ENCODE measurements at places on chromosomes 3 and 15.

DNA sequence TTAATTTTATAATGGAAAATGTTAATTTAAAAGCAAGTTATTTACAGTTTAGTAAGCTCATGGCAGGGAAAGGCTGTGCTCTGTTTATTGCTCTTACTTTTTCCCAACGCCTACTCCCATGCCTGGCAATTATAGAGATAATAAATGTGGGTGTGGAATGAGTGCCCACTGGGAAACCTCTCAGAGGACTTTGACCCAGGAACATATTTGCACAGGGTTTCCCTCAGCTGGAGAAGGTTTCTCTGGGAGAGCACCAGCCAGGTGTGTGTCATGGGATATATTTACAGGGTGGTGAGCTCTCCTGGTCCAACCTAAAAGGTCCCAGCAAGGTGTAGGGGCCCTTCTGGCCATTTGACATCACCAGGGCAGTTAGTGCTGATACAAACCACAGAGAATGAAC lies 27.9 kb downstream of the ZNF710 start:
- DNase-seq, result no peak

GRCh38 chr3:63926309-63926708 lies 14.1 kb upstream of the SCAANT1 start:
- DNase-seq, result no peak

DNA sequence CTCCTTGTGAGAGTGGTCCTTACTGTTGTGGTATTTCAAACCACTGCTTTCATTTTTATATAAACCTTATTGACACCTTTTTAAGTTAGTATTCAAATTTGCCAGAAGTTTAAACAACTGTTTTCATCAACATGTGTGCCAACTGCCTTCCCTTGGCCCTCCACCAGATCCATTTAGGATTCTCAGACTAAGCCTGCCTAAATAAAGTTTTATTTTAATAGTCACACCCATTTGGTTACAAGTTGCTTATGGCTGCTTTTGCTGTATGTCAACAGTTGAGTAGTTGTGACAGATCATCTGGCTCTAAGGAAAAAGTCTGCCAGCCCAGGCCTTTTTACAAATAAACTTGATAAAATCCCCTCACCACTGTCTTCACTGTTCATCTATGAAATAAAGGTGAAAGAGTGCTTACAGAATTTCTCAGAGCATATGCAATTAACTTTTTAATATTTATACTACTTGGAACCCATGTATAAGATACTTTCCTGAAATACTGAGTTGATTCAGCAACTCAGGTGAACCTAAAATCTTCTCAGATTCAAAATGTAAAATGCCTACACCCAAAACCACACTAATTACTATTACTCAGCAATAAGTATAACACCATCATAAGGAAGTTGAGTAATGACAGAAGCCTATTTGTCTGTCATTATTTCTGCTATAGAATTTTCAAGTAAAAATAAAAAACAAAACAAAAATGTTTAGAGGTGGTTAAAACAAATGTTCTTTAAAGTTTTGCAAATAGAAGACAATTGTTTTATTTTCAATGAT lies 35.1 kb downstream of the PEAK1 start:
- DNase-seq, result no peak

GRCh38 chr3:167521006-167521355 lies 47.1 kb upstream of the SERPINI2 start:
- DNase-seq, result no peak

- no peak for DNase-seq
These were observed 424.1 kb upstream of the RBMS3 start for GRCh38 chr3:28856796-28857195.

DNA sequence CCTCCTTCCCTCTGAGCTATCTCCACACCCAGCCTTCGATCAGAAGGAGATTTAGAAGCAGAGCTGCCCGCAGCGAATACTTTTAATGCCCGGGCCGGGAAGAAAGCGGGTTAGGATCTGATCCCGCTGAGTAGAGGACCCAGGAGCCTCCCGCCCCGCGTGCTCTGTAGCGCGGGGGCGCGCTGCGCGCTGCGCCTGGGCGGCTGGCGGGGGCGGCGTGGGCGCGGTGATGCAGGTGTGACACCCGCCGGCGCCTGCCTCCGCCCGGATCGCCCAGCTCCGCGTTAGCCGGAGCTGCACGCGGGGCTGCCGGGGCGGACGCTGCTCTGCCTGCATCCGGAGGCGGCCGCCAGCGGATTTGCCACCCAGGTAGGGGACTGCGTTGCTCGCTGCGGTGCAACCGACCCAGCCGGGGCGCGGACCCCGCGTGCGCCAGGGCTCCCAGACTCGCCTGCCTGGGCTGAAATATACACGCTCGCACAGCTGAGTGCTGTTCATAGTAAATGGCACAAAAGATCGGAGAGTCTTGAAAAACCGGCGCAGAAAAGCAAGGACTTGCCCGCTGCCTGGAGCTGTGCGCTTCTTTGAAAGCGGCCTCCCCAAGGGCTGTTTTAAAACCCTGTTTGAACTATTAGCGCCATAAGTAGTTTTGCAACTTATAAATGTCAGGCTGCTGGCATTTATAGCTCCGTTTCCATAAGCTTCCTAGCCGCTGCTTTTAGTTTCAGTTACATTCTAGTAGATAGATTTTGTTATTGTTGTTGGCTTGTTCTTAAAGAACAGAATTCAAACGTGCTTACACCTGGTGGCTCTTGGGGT lies at the start of gene SV2B:
Gene SV2B, plus strand, starts transcription at position 263 of the 819 bp plus-strand sequence. CDS start 126,007 bp downstream, outside the sequence.
- DNase-seq, result no peak

GRCh38 chr15:88448991-88449461 lies 18.2 kb downstream of the MRPL46 start:
- DNase-seq, result no peak

- DNase-seq, result no peak
These were observed 8.0 kb downstream of the NISCH start for GRCh38 chr3:52463416-52463815.

GRCh38 chr3:158983216-158984099 lies 181.6 kb downstream of the MFSD1 start:
- no peak for DNase-seq

DNA sequence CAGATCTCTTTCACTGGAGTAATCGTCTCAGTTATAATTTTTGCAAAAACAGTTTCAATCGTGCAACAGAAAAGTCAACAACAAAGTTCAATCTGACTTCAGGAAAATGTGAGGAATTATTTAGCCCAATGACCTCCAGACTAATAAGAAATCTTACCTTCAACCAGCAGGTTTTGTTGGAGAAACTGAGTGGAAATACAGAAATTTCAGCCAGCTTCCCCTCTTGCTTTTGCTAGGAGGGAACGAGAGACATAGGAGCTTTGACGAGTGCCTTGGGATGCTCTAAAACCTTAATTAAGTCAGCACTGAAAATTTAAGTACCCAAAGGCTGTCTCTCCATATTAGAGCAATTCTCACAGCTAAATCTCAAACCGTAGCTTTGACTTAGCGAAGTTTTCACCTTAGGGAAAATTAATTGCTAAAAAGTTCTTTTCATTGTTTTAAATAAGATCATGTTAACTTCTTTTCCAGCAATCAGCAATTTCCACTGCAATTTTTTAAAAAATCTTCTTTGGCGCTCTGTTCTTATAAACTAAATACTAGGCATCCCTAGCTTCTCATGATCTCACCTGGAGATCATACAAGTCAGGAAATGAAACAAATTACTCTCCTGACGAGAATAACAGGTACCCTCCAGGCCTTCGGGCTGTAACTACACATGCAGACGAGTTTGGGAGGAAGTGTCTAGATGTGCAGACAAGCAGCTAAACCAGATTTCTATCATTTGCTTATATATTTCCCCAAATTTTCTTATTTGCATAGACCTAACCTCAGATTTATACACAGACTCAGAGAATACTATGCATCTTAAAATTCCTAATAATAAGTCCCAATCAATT lies 250.2 kb downstream of the FAM43A start:
- DNase-seq, result no peak

GRCh38 chr3:30292192-30292893 lies 314.1 kb upstream of the TGFBR2 start:
- peak; percentile 71 for DNase-seq

DNA sequence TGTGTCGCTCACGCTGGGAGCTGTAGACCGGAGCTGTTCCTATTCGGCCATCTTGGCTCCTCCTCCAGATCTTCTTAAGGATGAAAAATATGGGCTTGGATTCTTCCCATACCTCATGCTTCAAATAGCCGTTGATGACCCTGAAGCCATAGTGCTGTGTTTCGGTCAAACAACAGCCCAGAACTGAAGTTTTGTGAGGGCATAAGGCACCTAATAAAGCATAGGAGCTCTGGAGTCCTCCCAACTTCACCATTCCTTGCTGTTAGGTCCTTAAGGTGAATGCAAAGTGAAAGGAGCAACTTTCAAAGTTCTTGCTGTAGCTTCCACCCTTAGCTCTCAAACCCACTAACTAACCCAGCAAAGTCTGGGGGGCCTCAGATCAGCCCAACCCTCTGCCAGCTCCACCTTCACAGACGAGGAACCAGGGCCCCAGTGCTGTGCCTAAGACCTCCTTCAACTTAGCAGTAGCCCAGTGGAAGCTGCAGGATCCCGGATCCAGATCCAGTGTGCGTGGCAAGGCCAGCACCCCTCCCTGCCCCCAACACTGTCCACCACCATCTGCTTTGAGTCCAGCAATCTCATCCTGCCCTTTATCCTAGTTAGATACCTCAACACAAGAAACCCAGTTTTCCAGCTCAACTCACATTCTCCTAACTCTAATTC lies at the start of gene GRK7:
Gene GRK7, plus strand, starts transcription at position 321 of the 663 bp plus-strand sequence. CDS start 14,877 bp downstream, outside the sequence.
- no peak for DNase-seq

DNA sequence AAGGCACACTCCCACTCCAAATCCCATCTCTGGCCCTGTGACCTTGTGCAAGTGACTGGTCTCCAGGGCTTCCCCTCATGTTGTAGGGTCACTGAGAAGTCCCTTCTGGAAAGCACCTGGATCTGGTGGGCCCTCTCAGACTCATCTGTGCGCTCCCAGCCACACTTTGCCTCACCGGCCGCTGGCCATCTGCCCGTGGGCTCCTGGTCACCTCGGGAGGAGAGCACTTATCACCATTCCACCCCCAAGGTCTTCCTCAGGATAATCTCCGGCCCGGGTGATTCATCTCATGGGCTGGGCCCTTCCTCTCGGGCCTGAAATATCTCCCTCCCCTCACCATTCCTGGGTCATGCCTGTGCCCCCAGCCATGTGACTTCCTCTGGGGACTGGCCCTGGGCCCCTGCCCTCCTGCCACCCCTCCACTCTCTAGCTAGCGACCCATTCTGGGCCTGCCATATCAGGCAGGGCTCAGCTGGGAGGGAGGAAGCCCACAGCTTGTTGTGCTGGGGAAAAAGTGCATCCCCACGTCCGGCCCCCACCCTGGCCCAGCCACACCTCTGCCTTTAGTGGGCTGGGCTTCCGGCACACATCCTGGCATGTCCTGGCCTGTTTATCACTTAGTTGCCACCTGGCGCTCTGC lies 10.6 kb upstream of the WNT7A start:
- DNase-seq, result no peak

DNA sequence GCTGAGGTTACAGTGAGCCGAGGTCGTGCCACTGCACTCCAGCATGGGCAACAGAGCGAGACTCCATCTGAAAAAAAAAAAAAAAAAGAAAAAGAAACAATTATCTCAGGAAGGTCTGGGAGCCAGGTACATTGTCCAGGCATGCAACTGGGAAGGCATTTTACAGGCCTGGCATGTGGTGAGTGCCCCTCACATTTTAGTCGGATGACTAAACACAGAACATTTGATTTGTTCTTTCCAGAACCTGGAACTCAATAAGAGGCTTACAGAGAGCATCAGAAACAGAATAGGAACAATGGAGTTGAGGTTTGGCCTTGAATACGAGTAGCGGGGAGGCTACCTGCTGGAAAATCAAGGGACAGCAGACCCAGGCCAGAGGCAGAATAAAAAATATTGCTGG lies 33.7 kb upstream of the IGF1R start:
- DNase-seq, result no peak

- DNase-seq, result no peak
These were observed 3.0 kb downstream of the MYL3 start for GRCh38 chr3:46860017-46860809.

GRCh38 chr3:88000853-88001252 lies 58.0 kb downstream of the CGGBP1 start:
- DNase-seq, result no peak

GRCh38 chr3:192449036-192449435 lies 278.3 kb downstream of the FGF12 start:
- DNase-seq, result no peak

GRCh38 chr3:75272691-75273090 lies 391.4 kb upstream of the FRG2C start:
- peak; percentile 56 for DNase-seq

- DNase-seq, result no peak
These were observed 249.1 kb downstream of the STAG1 start for GRCh38 chr3:136503056-136503455.

GRCh38 chr3:51581524-51581923 lies 43.0 kb downstream of the RAD54L2 start:
- no peak for DNase-seq

GRCh38 chr3:67327582-67327981 lies 326.8 kb downstream of the SUCLG2 start:
- no peak for DNase-seq

GRCh38 chr3:192817053-192817452 lies 89.7 kb upstream of the FGF12 start:
- no peak for DNase-seq

GRCh38 chr3:138066383-138066782 lies 49.0 kb downstream of the DZIP1L start:
- no peak for DNase-seq

DNA sequence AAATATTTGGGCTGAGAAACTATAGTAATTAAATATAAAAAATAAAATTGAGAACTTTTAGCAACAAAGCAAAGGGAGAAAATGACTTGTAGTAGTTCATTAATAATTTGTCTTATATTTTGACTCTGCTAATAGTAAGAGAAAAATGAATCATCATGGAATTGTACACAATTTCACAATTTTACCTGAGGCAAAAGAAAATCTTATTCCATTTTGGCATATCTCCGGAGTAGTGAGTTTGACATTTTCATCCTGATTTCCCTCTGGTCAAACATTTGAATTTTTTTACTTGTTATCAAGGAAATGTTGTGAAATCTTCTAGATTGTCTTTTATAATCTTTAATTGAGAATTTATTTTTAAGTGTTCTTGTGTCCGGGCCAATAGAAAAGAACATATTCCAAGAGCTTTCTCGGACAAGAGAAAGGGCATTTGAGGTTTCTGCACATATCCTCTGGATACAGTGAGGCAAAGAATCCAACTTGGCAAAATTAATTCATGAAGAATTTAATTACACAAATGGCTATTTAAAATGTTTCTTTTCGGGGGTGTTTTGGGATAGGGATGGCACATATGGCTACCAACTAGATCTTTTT lies 89.3 kb upstream of the IGSF10 start:
- DNase-seq, result no peak

DNA sequence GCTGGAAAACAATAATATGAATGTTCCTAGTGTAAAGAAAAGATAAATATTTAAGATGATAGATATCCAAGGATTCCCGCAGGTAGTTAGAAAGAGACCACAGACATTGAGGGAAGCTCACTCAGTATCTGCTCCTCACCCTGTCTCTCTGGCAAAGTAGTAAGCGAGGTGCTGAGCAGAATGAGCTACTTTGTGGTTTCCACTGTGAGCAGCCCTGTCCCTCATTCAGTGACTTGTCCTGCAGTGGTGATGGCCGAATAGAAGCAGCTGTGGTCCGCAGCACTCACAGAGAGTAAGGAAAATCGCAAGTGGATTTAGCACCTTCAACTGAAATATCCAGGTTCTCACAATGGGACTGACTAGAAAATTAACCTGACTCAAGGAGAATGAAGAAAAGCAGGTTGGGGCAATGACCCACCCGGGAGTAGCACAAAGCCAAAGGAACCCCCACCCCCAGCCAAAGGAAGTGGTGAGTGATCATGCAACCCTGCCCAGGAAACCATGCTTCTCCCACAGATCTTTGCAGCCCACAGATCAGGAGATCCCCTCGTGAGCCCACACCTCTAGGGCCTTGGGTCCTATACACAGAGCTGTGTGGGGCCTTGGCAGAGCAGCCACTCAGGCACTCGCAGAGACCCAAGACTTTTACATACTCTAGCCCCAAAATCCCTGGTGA lies 21.8 kb upstream of the SLC25A38 start:
- DNase-seq, result no peak

GRCh38 chr3:64225695-64226499 lies 631 bp upstream of the PRICKLE2 start:
- no peak for DNase-seq

Measured in fibroblast of skin of left biceps (primary cell).